ENCODE measurements at places on chromosomes 5 and 9. TPM values are rescaled to one million over a fixed set of nuclear protein-coding genes. Genes with fewer than 3 reads are reported as not detected.

TLX3 gene
- not detected for total RNA-seq

SPATA31A3 gene
- not detected for total RNA-seq

FAM169A gene
- 21.5 TPM for total RNA-seq

IFNK gene
- total RNA-seq: not detected

TTLL11 gene
- total RNA-seq: 2.3 TPM

SKIC3 gene
- 125 TPM for total RNA-seq

SPARC gene
- 10.5 TPM for total RNA-seq

TRIM52 gene
- total RNA-seq: 1.3 TPM

Data from bronchial epithelial cell (primary cell).